NCI-H1048 (cell line): ENCODE measurements at places on chromosomes 6 and 20.

DNA sequence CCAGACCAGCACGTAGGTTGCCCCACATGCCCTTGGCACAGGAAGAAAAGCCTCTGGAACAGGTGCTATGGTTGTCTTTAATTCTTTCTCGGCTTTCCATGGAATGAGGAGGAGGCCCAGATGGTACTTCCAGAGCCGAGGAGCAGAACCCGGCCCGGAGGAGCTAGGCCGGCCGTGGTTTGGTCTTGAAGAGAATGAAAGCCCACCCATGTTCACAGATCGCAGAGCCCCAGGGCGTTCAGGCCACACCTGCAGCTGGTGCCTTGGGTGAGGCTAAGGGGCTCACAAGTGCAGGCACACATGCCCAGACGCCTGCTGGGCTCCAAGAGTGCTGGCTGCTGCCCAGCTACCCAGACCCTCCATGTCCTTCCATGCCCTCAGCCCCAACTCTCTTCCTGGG, 20.0 kb downstream of the EDN3 start:
- no peak for DNase-seq

DNA sequence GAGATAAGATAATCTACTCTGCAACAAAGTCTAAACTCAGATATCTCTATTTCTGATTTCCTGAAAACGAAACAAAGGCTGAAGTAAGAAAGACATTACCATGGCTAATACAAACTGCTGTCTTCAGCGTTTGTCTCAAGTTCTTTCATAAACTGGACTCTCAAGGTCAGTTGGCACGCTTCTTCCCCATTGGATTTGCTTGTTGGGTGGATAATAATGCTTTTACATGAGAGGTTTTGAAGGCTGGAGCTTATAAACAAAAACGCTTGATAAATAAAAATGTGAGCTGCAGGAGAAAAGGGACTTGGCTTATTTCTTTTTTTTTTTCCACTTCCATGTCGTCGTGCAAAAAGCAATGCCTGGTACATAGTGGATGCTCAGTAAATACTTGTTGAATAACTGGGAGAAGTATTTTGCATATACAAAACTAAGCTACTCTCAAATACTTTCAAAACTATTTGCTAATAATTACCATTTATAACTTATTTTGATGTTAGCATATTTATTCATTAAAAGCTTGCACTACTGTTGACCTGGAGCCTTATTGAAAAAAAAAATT, 65.7 kb upstream of the EEF1A1 start:
- DNase-seq = no peak

GRCh38 chr20:50995506-50995905, 27.4 kb downstream of the KCNG1 start:
- no peak for DNase-seq

DNA sequence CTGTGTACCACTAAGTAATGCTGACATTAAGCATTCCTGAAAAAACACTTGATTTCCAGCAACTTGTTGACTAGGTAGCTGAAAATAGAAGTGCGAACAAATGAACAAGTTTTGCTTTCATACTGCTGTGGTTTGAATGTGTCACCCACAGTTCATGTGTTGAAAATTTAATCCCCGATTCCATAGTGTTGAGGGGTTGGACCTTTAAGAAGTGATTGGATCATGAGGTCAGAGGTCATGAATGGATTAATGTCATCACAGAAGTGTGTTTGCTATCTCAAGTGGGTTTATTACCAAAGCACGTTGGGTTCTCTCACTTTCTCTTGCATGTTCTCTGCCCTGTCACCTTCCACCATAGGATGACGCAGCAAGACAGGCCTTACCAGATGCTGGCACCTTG, 568.5 kb downstream of the UTRN start:
- DNase-seq = no peak

DNA sequence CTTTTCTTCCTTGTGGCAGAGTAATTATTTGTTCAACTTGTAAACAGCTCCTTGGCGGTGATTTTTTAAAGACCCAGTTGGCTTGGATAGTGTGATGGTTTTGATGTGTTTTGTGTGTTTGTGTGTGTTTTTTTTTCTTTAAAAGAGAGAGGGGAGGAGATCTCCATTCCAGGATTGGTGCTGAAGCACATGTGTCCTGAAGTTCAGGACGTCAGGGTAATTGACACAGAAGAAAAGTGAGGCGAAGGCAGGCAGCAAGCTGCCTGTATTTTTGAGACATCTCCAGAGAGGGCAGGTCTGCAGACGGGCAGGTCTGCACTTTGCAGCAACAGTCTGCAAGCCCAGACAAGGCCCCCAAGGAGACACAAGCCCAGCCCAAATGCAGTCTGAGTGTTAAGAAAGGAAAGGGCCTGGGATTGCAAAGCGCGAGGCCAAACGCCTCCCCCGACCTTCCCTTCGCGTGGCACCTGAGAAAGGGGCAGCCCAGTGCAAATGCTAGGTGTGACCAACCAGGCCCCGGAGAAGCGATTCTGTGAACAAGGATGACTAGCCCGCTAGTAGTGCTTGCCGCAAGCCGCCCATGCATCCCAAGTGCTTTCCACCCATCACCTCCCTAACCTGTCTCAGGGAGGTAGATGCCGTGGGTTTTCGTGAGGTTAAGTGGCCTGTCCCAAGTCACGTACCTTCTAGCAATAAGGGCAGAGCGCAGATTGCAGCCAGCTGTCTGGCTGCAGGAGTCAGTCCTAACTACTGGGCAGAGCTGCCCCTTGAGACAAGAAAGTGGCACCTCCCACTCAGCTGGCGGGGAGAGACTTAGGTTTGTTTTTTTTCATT, 230.5 kb downstream of the ZMYND8 start:
- DNase-seq = no peak

DNA sequence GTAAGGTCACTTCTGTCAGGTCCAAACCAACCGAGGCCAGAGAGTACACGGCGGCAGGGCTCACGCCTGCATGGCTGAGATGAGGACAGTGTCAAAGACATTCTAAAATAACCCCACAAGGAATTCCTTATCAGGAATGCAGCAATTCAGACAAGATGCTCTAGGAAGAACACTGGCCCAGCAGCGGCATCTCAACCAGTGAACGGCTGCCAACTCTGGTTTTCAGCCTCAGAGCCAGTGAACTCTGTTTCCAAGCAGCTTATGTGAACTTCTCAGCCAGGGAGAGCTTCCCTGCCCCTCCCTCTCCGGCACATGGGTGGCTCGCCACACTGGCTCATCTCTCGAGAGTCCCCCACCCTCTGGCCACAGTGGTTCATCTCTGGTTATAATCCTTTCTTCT, 36.9 kb downstream of the KCNQ2 start:
- DNase-seq = no peak

DNA sequence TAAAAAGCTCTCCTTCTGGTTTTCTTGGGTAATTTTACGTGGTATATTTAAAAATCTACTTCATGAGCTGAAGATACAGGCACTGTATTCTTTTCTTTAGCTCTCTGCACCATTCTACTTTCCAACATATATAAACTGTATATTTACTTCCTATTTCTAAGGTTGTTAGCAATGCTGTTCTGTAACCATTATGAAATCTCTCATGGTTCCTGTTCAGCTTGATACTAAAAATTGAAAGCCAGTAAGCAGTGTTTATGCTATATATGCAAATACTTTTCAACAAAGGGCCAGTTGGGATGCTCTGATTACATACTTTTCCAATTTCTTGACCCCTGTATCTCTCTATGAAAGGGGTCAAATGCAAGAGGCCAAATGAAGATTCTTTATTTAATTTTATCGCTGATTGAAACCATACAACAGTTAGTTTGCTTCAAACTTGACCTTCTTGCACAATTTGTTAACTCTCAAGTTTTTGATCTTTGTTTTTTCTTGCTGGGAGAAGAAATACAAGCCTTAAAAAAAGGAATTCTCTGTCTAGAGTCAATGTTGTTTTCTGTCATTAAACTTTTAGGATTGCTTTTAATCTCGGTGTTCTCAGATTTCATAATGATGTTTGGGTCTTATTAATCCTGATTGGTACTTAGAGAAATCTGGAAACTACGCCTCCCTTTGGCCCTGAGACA, 223.2 kb downstream of the PRL start:
- DNase-seq = no peak

DNA sequence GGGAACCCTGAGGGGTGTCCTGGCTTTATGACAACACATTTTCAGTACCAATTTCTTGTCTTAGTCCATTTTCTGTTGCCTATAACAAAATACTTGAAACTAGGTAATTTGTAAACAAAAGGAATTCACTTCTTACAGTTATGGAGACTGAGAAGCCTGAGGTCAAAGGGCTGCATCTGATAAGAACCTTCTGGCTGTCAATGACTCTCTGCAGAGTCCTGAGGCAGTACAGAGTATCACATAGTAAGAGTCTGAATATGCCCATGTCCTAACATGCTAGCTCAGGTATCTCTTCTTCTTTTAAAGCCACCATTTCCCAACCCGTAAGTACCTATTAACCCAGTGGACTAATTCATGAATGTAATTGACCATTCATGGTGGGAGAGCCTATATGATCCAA, 1458.6 kb upstream of the EYS start:
- DNase-seq = no peak

GRCh38 chr6:89350281-89350966, 2.1 kb downstream of the UBE2J1 start:
- no peak for DNase-seq

DNA sequence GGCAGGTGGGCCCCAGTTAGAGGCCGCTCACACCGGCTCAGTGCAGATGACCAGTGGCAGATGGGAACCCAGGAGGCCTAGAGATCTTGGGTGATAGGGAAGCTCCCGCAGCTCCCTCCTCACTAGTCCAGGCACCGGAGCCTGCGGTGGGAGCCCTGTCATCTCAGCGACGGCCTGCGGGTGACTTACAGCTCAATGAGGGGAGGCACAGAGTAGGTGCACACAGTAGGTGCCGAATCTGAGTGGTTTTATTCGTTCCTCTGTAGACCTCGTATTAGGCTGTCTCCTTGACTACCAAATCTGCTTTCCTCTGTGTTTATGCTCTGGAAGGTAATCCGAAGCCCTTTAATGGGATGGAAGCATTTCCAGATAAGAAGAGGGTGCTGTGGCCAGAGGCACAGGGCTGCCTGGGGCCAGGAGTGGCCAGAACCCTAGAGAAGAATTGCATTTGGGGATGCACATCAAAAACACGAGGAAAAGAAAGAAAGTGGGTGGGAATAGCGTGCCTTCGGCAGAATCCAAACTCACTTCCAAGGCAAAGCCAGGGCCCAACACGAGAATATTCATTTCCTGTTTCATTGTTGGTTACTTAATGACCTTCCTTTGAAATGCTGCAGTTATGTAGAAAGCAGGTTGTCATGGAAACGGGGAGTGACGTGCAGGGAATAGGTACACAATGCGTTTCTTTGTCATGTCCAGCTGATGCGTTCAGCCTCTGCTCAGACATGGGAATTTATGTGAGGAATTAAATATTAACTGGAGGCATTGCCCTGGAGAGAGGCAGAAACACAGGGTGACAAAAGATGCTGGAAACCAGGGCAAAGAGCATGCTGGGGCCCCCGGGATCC, 24.7 kb downstream of the MYT1 start:
- peak; percentile 15 for DNase-seq

GRCh38 chr20:8218861-8219260, 86.8 kb downstream of the PLCB1 start:
- no peak for DNase-seq

GRCh38 chr20:12970372-12970821, 38.4 kb upstream of the SPTLC3 start:
- DNase-seq = no peak

DNA sequence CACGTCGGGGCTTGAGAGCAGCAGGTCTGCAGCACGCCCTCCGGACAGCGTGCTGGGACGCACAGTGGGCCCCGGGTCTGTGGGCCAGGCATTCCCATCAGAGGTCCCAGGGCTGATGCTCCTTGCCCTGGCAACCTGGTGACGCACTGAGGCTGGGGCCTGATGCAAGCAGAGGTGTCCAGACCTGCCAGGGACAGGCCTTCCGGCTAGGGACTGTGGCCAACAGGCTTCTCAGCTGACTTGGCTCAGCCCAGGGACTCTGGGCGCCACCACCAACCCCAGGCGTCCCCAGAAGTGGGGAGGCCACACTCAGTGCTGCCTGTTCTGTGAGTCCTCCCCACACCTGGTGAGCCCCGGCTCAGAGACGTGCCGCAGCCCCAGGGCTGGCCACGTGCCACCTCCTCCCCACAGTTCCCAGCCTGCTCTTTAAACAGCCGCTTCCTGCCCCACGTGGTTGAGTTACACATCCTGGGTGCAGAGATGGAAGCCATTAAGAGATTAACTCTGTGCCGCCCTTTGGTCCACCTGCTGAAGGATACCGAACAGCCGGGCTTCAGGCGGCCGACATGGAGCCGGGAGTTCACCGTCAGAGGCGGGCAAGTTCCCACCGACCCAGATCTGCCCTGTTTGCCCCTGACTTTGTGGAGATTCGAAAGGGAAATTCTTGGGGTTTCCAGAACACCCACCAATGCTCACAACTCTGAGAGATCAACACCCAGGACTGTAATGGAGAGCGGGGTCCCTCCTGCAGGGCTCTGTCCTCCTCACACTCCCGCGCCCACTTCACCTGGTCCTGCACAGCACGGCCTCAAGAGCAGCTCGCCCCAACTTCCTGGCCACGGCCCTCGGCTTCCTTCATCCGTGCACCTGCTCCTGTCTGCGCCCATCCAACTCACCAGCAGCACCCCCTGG, 37.6 kb upstream of the ZBP1 start:
- no peak for DNase-seq

GRCh38 chr6:158648682-158649131, 1.1 kb upstream of the SYTL3 start:
- DNase-seq = no peak

DNA sequence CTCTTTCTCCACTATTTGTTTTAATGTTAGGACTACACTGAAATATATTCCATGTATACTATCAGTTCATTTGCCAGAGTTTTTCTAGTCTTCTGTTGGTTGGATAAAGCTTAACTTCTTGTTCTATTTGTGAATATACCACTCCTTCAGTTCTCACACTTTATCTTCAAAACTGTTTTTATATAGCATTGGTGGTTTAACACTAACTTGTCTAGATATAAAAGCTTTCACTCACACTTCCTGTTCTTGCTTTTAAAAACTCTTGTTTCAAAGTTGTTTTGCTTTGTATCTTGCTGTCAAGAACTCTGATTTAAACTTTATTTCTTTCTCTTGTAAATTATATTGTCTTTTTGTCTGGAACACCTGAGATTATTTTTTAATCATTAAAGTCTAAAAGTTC, 226.8 kb upstream of the TENT5A start:
- no peak for DNase-seq

GRCh38 chr6:68197356-68197755, 437.7 kb upstream of the ADGRB3 start:
- no peak for DNase-seq

GRCh38 chr20:34824452-34824805, 1.0 kb downstream of the NCOA6 start:
- DNase-seq = peak; percentile 17

GRCh38 chr6:40413239-40413638, 173.9 kb downstream of the LRFN2 start:
- no peak for DNase-seq

DNA sequence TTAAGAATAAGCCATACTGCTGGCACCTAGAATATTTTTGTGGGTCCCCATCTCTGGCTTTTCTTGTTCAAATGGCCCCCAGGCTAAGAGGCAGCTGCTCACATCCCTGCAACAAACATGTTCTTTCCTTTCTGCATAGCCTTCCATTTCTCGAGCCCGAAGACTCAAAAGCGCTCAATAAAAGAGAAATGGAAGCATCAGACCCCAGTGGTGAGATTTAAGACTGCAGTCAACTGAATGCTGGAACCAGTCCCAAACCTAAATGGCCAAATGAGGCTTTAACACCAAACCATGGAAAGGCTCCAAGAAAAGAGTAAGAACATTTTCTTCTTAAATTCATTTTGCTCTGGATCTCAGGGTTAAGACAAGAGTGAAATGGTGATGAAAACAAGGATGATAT, 122.1 kb upstream of the TRAF3IP2 start:
- DNase-seq = no peak
